ENCODE measurements at places on chromosomes 6 and 20. TPM values are rescaled to one million over a fixed set of nuclear protein-coding genes. Genes with fewer than 3 reads are reported as not detected.

- H3K36me3 ChIP-seq = no peaks in the 10 kb centered on the region
- no peaks in the 10 kb centered on the region for H3K27me3 ChIP-seq
- H3K4me1 ChIP-seq = no peaks in the 10 kb centered on the region
- H3K4me3 ChIP-seq = peak overlapping the region; percentile 66
- no peak overlapping the region for H3K27ac ChIP-seq
These were observed 975 bp downstream of the BMP7 start for GRCh38 chr20:57265336-57265996.

DNA sequence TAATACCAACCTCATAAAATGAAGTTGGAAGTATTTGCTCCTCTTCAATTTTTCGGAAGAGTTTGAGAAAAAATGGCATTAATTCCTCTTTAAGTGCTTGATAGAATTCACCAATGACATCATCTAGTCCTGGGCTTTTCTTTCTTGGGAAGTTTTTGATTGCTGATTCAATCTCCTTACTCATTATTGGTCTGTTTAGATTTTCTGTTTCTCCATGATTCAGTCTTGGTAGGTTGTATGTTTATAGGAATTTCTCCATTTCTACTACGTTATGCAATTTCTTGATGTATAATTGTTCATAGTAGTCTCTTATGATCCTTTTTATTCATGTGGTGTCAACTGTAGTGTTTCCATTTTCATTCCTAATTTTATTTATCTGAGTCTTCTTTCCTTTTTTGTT, 176.9 kb upstream of the PRND start:
- no peaks in the 10 kb centered on the region for H3K4me1 ChIP-seq
- no peak for DNase-seq
- H3K27ac ChIP-seq = no peak overlapping the region
- no peaks in the 10 kb centered on the region for H3K27me3 ChIP-seq
- H3K36me3 ChIP-seq = no peaks in the 10 kb centered on the region

DNA sequence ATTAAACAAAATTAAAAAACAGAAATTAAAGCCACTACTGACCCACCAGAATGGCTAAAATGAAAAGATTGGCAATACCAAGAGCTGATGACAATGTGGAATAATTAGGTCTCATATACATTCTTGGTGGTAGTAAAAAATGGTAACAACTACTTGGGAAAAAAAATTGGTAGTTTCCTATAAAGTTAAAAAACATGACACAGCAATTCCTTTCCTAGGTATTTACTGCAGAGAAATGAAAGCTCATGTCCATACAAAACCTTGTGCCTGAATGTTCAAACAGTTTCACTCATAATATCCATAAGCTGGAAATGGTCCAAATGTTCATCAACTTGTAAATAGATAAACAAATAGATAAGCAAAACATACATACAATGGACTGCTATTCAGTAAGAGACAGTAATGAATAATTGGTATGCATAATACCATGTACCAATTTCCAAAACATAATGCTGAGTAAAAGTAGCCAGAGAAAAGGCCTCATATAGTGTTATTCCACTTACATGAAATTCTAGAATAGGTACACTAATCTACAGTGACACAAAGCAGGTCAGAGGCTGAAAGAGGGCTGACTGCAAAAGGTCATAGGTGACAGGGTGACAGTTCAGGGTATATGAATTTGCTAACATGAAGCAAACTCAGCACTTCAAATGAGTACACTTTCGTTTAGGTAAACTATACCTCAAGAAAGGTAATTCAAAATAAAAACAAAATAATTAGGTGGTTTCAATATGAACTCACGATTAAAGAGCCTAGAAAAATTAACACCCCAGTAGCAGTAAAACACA, 53.0 kb downstream of the B3GAT2 start:
- H3K36me3 ChIP-seq = no peaks in the 10 kb centered on the region
- H3K4me1 ChIP-seq = no peaks in the 10 kb centered on the region
- DNase-seq = no peak

The LAMA5 gene
- 342 TPM for total RNA-seq

- no peak for DNase-seq
- no peak overlapping the region for H3K4me3 ChIP-seq
- no peak overlapping the region for H3K27ac ChIP-seq
- H3K36me3 ChIP-seq = no peaks in the 10 kb centered on the region
- no peaks in the 10 kb centered on the region for H3K27me3 ChIP-seq
These were observed 8.6 kb downstream of the DIDO1 start for GRCh38 chr20:62917720-62918119.

The C6orf58 gene
- total RNA-seq = not detected

- DNase-seq = no peak
- H3K4me1 ChIP-seq = no peaks in the 10 kb centered on the region
- no peaks in the 10 kb centered on the region for H3K27me3 ChIP-seq
- no peak overlapping the region for H3K4me3 ChIP-seq
These were observed 4.3 kb upstream of the SYNDIG1 start for GRCh38 chr20:24465159-24465558.

The PLCB4 gene
- 17.7 TPM for total RNA-seq

GRCh38 chr6:149366267-149366921, 33.7 kb upstream of the SUMO4 start:
- H3K4me3 ChIP-seq = no peak overlapping the region
- H3K27ac ChIP-seq = no peak overlapping the region
- no peaks in the 10 kb centered on the region for H3K4me1 ChIP-seq
- DNase-seq = no peak

DNA sequence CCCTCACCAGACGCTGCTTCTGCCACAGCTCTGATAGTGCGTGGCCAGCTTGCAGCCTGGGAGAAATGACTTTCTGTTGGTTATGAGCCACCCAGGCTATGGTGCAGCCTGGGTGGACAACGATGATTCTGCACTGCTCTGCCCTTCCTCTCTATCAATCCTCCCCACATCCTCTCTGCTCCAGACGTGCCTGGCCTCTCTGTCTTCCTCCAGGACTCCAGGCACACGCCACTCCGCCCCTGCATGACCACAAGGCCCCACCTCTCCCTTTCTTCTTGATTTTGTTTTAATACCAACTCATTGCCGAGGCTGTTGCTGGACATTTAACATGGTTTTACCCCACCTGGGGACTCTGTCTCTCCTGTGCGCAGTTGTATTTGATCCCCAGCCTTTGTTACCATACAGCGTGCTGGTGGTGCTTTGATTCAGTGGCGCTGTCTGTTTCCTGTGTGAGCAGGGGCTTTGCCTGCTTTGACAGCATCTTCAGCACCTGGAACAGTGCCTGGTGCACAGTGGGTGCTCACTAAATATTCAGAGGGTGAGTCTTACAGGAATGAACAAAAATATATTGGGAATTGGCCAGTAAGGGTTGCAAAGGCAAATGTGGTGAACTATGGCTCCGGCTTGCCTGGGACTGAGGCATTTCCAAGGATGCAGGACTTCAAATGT, 280.9 kb downstream of the CDH26 start:
- DNase-seq = no peak
- no peak overlapping the region for H3K4me3 ChIP-seq
- H3K36me3 ChIP-seq = no peaks in the 10 kb centered on the region
- no peaks in the 10 kb centered on the region for H3K4me1 ChIP-seq
- no peak overlapping the region for H3K27ac ChIP-seq

The BPIFA1 gene
- not detected for total RNA-seq

DNA sequence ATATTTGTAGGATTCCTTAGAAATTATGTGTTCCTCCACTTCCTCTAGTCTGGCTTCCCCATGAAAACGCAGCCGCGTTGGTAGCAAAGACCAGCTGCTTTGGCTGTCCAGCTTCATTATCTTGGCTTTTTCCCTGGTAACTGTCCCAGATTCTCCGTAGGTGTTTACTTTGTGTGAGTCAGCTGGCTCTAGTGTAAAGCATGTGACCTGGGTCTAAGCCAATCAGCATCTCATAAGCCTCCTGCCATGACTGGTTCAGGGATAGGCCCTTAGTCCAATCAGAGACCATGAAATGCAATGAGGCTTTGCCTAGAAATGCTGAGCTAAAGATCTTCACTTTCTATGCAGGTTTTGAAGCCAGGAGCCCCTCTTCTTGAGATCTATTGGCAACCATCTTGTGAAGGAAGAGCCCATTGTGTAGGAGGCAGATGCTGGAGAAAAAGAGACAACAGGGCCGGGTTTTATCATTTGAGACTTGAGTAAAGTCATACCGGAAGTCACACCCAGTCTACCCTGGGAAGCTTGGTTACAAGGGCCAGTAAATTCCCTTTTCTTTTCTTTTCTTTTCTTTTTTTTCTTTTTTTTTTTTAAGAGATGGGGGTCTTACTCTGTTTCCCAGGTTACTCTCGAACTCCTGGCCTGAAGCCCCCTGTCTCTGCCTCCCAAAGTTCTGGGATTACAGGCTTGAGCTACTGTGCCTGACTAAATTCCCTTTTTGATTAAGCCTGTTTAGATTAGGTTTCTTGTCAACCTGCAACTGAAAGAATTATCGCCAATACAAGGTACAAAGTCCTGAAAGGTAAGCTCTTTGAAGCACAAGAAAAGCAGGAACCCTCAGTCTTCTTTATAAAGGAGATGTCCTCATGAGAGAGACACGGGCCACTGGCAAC, 256.5 kb upstream of the RREB1 start:
- H3K4me1 ChIP-seq = peaks cover 8% of the 10 kb centered on the region
- H3K27ac ChIP-seq = no peak overlapping the region
- no peaks in the 10 kb centered on the region for H3K27me3 ChIP-seq
- H3K36me3 ChIP-seq = no peaks in the 10 kb centered on the region
- no peak overlapping the region for H3K4me3 ChIP-seq

- H3K36me3 ChIP-seq = no peaks in the 10 kb centered on the region
- DNase-seq = no peak
- H3K4me3 ChIP-seq = no peak overlapping the region
- H3K4me1 ChIP-seq = no peaks in the 10 kb centered on the region
- no peaks in the 10 kb centered on the region for H3K27me3 ChIP-seq
- H3K27ac ChIP-seq = no peak overlapping the region
These were observed 212.7 kb upstream of the QKI start for GRCh38 chr6:163201855-163202254.

DNA sequence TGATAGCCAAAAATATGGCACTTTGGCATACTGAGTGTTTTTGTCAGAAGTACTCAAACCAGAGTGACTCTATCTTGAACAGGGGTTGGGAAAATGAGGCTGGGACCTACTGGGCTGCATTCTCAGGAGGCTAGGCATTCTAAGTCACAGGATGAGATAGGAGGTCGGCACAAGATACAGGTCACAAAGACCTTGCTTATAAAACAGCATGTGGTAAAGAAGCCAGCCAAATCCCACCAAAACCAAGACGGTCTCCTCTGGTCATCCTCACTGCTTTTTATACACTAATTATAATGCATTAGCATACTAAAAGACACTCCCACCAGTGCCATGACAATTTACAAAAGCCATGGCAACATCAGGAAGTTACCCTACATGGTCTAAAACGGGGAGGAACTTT, 985.1 kb downstream of the HACE1 start:
- no peaks in the 10 kb centered on the region for H3K27me3 ChIP-seq
- H3K36me3 ChIP-seq = no peaks in the 10 kb centered on the region
- no peak overlapping the region for H3K4me3 ChIP-seq

DNA sequence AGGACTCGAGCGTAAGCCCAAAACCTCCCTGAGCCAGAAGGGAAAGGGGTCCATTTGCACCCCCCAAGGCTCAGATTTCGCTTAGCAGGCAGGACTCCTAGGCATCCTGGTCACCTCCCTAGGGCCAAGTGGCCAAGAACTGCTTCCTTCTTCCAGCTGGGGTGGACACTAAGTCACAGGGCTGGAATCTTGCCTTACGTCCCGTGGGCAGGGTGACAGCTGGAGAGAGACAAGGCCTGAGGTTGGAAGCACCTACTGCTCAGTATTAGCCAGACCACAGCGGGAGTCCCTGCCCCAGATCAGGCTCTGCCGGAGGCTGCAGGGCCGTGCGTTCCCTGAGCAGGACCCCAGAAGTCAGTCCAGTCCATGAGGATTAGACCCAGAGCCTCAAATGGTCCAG, 19.7 kb downstream of the LAMA5 start:
- H3K4me1 ChIP-seq = no peaks in the 10 kb centered on the region
- peaks cover 4% of the 10 kb centered on the region for H3K36me3 ChIP-seq
- H3K27ac ChIP-seq = no peak overlapping the region
- no peak overlapping the region for H3K4me3 ChIP-seq
- DNase-seq = no peak

- H3K27ac ChIP-seq = no peak overlapping the region
- H3K4me3 ChIP-seq = no peak overlapping the region
- H3K27me3 ChIP-seq = no peaks in the 10 kb centered on the region
- DNase-seq = peak; percentile 34
- no peaks in the 10 kb centered on the region for H3K4me1 ChIP-seq
These were observed 32.7 kb upstream of the SAMHD1 start for GRCh38 chr20:36984257-36984638.

Measured in kidney (tissue), 22 donors.